Smooth muscle cell of the pulmonary artery (primary cell): ENCODE measurements at places on chromosomes 7 and 10. TPM values are rescaled to one million over a fixed set of nuclear protein-coding genes. Genes with fewer than 3 reads are reported as not detected.

CRCP gene
- 19.4 and 21.2 TPM in 2 replicates for total RNA-seq

NEURL1 gene
- under 0.01 and 0.63 TPM in 2 replicates for total RNA-seq

KIAA1217 gene
- total RNA-seq: 2.7 and 6.9 TPM in 2 replicates

HMX2 gene
- not detected in 2 replicates for total RNA-seq

TLX1 gene
- total RNA-seq: not detected in 2 replicates

MYO1G gene
- total RNA-seq: 0.07 TPM in 2 replicates
